Stimulated activated CD4-positive, alpha-beta T cell treated with anti-CD3 and anti-CD28 coated beads, TNF-alpha, amount 100 ng/mL, for 48 hours (primary cell): ENCODE measurements at places on chromosomes 7 and 10.

GRCh38 chr7:99975782-99976521, at the start of gene AZGP1:
TSS of gene AZGP1 (minus strand) at chr7:99976031. CDS start at chr7:99976020, 11 bp downstream.
- no peak for DNase-seq

- no peak for DNase-seq
Measured at GRCh38 chr7:22183522-22184280, 173.3 kb downstream of the RAPGEF5 start.

GRCh38 chr10:92110039-92110794, 180.7 kb downstream of the CPEB3 start:
- DNase-seq, result no peak

DNA sequence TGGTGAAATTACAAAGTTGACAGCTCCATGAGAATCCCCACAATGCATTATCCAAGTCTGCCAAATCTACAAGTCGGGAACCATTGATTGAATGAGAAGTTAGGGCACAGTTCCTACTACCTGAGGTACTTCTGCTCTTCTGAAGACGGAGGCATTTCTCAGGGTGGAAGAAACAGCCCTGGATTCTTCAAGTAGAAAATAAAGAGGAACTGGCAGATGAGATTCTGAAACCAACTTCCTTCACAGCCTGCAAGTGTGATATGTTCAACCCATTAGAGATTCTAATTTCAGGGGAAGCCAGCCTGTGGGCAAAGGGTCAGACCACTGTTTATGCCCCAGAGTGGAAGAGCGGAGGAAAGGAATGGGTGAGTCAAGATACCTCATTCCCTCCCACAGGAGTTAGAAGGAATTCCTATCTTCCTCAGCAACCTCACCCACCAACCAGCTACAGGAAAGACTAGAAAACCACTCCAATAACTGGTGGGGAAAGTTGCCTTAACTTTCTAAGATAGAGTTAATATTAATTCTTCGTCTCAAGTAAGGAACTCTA, 50.5 kb upstream of the BMPER start:
- DNase-seq, result no peak

- no peak for DNase-seq
Measured at GRCh38 chr7:75758491-75758890, 13.5 kb downstream of the CCL26 start.

DNA sequence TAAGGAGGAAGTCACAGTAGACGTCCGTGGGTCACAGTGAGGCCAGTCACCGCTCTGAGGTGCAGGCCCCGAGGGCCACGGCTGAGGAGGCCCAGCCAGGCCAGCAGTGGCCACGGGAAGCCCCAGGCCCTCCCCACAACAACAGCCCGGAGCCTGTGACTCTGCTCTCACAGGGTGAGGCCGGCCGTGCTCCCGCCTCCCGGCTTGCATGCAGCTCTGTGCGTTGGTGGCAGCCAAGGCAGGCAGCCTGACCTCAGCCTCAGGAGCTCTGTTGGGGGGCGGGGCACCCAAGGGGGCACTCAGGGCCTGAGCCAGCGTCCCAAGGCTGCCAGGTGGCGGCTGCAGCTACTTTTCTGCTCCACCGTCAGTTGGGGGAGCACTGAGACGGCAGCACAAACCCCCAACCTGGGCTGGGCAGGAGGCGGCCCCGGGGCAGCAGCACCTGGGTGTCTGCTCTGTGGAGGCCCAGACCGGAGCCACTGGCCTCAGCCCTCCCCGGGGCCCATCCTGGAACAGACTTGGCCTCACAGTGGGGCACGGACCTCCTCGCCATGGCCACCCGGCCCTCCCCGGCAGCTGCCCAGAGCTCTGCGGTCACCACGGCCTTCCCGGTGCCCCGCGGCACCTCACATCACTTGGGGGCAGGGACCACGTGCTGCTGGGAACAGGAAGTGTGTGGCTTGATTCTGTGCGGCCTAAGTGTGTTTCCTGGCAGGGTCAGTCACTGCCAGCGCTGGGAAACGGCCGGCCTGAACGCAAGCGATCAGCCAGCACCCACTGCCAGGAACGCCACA, 13.3 kb downstream of the CYP2W1 start:
- no peak for DNase-seq

DNA sequence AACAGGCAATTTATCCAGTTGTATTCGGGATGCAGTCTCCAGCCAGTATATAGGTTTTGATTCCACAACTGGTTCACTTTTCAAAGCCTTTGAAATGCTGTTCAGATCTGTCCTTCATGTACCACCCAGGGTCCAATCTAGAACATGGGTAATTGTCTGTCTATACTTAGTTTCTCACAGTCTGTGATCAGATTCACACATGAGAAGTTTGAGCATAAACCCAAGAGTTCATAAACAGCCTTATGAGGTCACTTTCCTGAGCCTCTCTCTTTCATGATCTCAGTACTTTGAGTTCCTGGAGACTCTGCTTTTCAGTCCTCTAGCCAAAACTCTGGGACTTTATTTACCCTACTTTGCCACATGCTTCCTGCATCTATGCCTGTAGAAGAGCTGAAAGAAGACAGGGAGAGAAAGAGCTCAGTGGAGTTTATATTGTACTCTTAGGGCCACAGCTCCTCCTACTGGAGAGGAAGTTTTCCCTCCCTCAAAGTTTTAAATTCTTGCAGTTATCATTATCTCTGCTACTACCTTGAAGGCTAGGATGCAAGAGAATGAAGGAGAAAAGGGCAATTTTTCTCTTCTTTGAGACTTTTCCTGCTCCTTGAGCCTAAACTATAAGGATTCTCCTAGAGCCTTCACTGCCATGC, 172.0 kb downstream of the ZEB1 start:
- no peak for DNase-seq

DNA sequence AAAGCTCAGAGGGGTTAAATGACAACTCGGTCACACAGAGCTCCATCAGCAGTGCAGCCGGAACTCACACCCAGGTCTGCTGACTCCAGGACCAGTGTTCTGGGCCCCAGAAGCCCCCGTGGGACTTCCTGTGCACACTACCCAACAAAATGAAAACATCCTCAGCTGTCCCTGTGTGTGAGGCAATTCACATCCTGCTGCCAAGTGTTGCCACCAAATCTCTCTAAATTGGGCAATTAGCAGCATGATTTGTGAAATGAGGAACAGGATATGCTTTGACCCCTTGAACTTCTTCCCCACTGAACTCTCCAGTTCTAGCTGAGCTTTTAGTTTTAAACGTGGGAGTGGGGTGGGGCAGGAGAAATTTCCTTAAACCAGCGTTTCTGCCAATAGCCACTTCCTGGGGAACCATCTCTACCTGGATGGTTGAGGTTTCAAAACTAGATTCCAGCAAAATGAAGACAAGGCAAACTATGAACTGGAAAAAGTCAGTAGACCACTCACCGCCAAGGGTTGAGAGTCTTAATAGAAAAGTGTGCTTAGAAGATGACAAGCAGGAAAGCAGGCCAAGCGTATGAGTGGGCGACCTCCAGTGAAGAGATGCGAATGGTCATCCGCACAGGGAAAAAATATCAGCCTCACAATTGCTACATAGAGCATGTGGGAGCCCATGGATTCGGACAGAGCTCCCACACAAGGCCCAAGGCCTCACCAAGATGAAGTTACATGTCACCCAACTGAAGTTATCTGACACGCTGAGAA, 51.9 kb upstream of the CHST15 start:
- no peak for DNase-seq

GRCh38 chr7:134669845-134670373, 23.3 kb downstream of the BPGM start:
- peak; percentile 65 for DNase-seq

DNA sequence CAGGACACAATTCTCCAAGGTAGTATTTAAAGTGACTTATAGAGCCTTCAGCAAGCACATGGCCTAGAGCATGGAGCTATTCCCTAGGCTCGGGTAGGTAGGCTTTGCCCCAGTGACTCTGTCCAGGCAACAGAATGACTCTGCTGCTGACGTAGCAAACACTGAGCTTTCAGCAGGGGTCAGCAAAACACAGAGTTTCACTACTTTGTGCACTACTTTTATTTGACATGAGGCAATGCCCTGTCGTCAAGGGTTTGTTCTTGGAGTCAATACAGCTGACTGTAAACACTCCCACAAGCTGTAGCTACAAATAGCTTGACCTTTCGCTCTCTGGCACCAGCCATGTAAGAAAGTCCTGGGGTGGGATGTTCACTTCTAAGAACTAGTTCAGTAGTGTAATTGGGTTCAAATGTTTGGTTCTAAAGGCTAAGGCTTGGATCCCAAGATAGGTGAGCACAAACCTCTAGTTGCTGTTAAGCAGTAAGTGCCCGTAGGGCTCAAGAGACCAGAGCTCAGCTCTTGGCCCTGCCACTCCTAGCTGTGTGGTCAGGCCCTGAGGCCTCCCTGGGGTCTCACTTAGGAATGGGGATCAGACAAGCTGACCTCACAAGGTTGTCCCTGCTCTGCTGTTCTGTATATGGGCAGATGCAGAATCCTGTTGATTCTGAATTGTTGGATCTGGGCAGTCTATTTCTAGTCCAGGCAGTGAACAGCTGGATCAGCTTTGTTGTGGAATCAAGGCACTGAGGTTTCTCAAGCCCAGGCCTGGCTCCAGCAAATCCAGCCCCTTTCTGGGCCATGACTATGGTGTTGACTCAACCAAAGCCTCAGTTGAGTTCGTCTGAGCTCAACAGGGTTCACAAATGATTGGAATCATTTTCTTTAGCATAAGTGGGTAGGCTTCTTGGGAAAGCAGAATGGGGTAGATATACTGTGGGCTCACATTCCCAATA, 10.7 kb downstream of the NODAL start:
- no peak for DNase-seq

GRCh38 chr10:106506526-106507283, 657.8 kb downstream of the SORCS1 start:
- DNase-seq, result no peak

DNA sequence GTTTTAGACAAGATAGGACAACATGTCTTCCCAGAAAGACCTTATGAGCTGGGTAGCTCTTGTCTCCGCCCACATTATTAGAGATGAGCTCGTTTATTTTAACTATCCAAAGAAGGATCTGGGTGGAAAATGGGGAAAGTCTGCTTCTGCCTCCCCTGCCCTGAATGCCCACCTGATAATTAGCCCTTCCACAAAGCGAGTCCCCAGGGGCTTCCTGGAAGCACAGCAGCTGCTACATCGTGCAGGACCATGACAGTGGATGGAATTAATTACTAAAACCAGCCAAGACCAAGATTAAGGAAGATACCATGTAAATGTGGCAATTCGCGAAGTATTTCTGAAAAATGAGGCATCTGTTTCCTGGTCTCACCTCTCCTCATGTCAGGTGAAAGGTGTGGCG, 374.4 kb downstream of the PAXIP1 start:
- no peak for DNase-seq

- DNase-seq, result no peak
Measured at GRCh38 chr7:104127204-104127603, 80.6 kb downstream of the ORC5 start.

- no peak for DNase-seq
Measured at GRCh38 chr10:18436902-18437301, 214.5 kb downstream of the NSUN6 start.

GRCh38 chr7:51315393-51316261, 982 bp downstream of the COBL start:
- DNase-seq, result no peak

DNA sequence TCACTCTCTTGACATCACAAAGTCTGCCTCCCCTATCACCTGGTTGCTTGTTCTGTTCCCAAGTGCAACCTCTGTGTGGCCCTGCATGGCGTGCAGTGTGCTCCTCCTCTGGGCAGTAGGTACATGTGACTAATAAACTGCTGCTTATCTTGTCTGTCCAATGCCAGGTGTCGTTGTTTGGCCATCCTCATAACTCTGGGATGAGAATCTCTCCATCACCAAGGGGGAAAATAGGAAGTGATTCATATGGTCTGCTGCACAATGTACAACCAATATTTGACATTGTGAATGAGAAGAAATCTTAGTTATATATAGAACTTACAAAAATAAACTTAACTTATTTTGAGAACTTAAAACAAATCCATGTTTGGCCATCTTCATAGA, 135.2 kb downstream of the INHBA start:
- no peak for DNase-seq
